ENCODE measurements at places on chromosomes 6 and 20. TPM values are rescaled to one million over a fixed set of nuclear protein-coding genes. Genes with fewer than 3 reads are reported as not detected.

DNA sequence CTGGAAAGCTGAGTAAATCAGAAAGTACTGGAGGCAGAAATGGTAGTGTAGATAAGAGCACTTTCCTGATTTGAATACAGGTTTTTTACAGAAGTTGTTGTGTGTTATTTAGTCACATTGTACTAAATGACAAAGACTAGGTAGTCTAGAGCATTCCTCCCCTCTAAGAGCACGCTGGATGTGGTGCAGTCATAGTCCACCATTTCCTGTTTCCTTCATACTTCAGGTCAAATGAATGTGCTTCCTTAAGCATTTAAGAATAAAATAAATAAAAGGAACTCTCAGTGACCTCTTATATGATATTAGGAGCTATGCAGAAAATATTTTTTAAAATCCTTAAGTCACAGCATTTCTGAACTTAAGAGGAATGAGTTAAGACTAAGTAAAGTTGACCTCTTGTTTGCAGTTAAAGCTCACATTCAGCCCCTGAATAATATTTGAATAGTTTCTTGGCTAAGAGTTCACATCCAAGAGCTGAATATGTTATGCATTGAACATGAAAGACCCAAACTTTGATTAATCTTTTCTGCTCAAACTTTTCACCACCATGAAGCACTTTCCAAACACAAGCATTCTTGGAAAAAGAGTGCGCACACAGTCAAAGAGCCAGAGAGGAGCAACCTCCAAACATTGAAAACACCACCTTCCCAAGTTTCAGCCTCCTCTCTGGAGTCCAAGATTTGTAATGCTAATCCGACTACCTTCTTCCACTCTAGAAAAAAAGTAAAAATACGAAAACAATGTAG, 53.4 kb upstream of the TMEM30A start:
- no peaks in the 10 kb centered on the region for H3K27me3 ChIP-seq
- H3K4me3 ChIP-seq: no peak overlapping the region
- H3K36me3 ChIP-seq: no peaks in the 10 kb centered on the region
- H3K4me1 ChIP-seq: no peaks in the 10 kb centered on the region

- H3K27me3 ChIP-seq: no peaks in the 10 kb centered on the region
- DNase-seq: no peak
- no peak overlapping the region for H3K27ac ChIP-seq
- H3K4me1 ChIP-seq: no peaks in the 10 kb centered on the region
- no peaks in the 10 kb centered on the region for H3K36me3 ChIP-seq
Measured at GRCh38 chr6:8831366-8832152, 396.2 kb upstream of the SLC35B3 start.

The TFAP2D gene
- not detected for total RNA-seq

GRCh38 chr20:46154305-46154704, 36.2 kb downstream of the CD40 start:
- H3K4me3 ChIP-seq: no peak overlapping the region
- H3K4me1 ChIP-seq: no peaks in the 10 kb centered on the region
- H3K27me3 ChIP-seq: no peaks in the 10 kb centered on the region
- H3K36me3 ChIP-seq: no peaks in the 10 kb centered on the region

- no peak for DNase-seq
- H3K36me3 ChIP-seq: no peaks in the 10 kb centered on the region
- H3K27ac ChIP-seq: no peak overlapping the region
- no peak overlapping the region for H3K4me3 ChIP-seq
- H3K27me3 ChIP-seq: no peaks in the 10 kb centered on the region
- H3K4me1 ChIP-seq: no peaks in the 10 kb centered on the region
Measured at GRCh38 chr6:48474830-48475229, 363.8 kb upstream of the PTCHD4 start.

DNA sequence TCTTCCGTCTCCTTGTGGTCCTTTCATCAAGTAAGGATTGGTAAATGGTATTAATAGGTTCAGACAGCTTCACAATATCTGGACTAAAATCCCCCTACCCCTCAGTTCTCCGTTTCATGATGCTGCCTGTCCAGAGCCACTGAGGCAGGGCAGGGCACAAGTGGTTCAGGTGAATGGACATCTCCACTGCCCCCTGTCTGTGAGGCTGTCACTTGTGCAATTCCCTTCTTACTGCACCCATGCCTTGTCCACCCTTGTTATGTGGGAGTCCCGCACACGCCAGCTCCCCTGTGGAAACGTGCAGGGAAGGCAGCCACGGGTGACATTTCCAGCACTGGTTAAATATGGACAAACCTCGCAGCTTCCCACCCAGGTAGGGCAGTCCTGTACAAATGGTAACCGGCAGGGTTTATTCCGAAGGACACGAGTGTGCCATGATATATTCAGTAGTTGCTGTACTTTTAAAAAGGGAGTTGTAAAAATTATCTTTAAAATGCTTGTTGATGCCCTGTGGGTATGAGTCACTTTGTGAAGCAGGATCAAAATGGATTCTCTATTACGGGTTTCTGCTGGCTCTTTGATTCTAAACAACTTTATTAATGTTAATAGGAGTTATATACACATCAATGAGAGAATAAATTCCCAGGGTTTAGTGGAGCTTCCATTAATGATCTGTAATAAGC, 73.5 kb downstream of the FYN start:
- no peak for DNase-seq
- no peaks in the 10 kb centered on the region for H3K27me3 ChIP-seq
- peaks cover 36% of the 10 kb centered on the region for H3K4me1 ChIP-seq
- no peak overlapping the region for H3K4me3 ChIP-seq
- H3K36me3 ChIP-seq: peaks cover 7% of the 10 kb centered on the region
- no peak overlapping the region for H3K27ac ChIP-seq

GRCh38 chr6:75824160-75824559, 75.1 kb downstream of the MYO6 start:
- no peaks in the 10 kb centered on the region for H3K27me3 ChIP-seq
- H3K4me1 ChIP-seq: no peaks in the 10 kb centered on the region
- H3K36me3 ChIP-seq: no peaks in the 10 kb centered on the region
- H3K27ac ChIP-seq: no peak overlapping the region

The XKR7 gene
- not detected for total RNA-seq

DNA sequence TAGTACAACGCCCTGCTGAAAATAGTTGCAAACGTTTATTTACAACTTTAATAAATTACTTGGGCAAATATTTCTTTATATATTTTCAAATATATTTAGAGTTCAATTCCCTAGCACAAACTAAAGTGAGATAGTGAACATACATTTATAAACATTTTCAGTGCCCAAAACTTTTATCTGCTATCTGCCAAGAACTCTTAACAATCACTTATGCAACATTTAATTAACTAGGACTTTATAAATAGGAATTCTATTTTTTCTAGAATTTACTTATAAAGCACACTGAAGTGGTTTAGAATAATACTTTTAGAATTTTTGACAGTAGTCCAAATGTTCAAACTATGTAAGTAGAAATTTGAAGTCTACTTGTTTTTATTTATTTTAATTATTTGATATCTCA, 452.6 kb upstream of the RGS17 start:
- H3K4me1 ChIP-seq: no peaks in the 10 kb centered on the region
- H3K4me3 ChIP-seq: no peak overlapping the region
- H3K36me3 ChIP-seq: no peaks in the 10 kb centered on the region
- no peaks in the 10 kb centered on the region for H3K27me3 ChIP-seq
- no peak for DNase-seq

- no peaks in the 10 kb centered on the region for H3K4me1 ChIP-seq
- H3K4me3 ChIP-seq: no peak overlapping the region
- no peaks in the 10 kb centered on the region for H3K27me3 ChIP-seq
- DNase-seq: no peak
- H3K27ac ChIP-seq: no peak overlapping the region
Measured at GRCh38 chr20:17928211-17928611, 40.4 kb downstream of the SNX5 start.

DNA sequence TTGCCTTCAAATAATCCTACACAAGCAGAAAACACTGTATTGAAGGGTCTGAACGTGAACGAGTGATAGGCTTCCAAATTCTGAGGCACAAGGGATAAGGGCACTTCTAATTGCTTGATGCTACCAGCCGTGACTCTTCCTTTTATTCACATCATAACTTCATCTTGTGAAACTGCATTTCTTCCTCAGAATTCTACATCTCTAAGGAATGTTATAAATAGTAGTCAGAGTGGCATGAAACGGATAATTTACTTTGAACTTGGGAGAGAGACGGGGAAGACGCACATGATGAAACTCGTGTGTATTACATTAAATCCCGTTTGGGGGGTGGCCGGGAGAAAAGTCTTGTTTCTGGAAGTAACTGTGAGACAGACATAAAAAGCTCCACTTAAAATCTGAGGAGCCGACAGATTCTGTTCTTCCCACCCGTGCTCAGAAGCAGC, 754 bp downstream of the HDDC2 start:
- peaks cover 30% of the 10 kb centered on the region for H3K36me3 ChIP-seq
- DNase-seq: no peak
- no peaks in the 10 kb centered on the region for H3K27me3 ChIP-seq
- peak overlapping the region; percentile 70 for H3K4me3 ChIP-seq
- peaks cover 13% of the 10 kb centered on the region for H3K4me1 ChIP-seq

The VSTM2L gene
- total RNA-seq: 0.18 TPM

DNA sequence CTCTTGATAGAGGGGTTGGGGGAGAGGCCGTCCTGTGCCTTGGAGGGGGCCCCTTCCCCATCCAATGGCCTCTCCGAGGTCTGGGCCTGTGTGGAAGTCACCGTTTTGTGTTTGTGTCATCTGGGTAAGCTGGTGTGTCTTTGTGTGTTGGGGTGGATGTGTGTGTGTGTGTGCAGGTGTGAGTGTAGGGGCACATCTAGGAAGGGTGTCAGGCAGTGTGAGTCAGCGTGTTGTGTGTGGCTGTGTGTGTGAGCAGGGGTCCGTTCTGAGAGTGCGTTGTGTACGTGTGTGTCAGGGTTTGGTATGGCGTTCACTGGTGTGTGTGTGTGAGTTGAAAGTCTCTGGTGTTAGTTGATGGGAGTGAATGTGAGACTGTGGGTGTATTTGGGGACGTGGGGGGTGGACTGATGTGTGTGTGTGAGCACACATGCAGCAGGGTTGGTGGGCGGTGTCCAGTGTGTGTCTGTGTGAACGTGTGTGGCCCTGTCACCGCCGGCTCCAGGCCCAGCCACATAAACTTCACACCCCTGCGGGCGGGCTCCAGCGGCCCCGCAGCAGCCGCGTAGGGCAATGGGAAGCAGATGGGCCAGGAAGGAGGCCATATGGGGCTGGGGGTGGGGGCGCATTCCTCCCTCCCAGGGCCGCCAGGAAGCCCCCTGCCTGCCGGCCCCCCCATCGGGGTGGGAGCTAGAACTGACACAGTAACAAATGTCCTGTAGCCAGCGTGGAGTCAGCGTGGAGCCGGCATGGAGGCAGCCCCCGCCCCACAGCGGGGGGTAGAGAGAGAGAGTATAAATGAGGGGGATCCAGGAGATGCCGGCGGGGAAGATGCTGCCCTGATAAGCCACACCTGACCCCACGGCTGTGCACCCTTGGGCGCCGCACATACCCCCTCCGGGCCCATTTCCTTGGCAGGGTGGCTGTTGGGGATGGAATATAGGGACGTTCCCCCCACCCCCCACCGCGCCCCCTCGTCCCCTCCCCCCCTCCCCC, 32.1 kb downstream of the SNAI1 start:
- DNase-seq: no peak
- H3K27ac ChIP-seq: no peak overlapping the region

GRCh38 chr6:44260451-44261297, 3.3 kb upstream of the SLC35B2 start:
- H3K36me3 ChIP-seq: peaks cover 23% of the 10 kb centered on the region
- DNase-seq: no peak
- peaks cover 62% of the 10 kb centered on the region for H3K4me1 ChIP-seq
- H3K4me3 ChIP-seq: no peak overlapping the region

DNA sequence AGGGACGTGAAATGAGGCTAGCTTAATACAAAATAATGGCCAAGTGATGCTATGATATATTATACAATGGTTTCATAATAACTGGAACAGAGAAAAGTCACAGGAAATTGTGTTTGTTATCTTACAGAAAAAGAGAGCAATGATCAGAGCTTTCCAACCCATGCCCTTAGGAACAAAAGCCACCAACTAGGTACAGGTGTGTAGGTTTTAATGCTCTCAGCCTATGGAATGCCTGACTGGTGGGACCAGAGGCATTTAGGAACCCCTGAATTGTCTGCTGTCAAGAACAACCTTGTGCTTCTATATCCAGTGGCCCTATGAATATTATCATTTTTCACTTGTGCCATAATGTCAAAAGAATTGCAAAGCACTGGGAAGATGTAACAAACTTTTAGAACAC, 133.0 kb upstream of the RUNX2 start:
- no peak overlapping the region for H3K27ac ChIP-seq
- DNase-seq: no peak
- no peaks in the 10 kb centered on the region for H3K4me1 ChIP-seq
- no peaks in the 10 kb centered on the region for H3K27me3 ChIP-seq
- H3K36me3 ChIP-seq: no peaks in the 10 kb centered on the region
- H3K4me3 ChIP-seq: no peak overlapping the region

The IL17A gene
- not detected for total RNA-seq

DNA sequence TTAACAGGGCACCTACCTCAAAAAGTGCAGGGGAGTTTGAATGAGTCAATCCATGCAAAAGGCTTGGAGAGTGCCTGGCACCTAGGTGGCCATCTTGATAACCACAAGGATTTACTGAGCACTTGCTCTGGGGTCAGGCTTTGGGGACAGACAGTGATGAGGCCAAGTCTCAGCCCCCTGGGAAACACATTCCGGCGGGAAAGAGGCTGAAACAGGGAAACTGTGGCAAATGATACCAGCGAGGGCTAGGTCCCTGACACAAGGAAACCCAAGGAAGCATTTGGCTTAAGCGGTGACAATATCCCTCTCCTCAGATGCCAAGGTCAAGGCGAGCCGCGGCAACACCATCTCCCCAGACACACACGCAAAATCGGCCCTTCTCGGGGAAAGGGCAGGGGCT, 527 bp upstream of the DOK5 start:
- H3K4me1 ChIP-seq: no peaks in the 10 kb centered on the region
- no peak overlapping the region for H3K4me3 ChIP-seq
- peaks cover 16% of the 10 kb centered on the region for H3K27me3 ChIP-seq
- DNase-seq: no peak

- H3K27ac ChIP-seq: no peak overlapping the region
- H3K4me3 ChIP-seq: no peak overlapping the region
- H3K27me3 ChIP-seq: no peaks in the 10 kb centered on the region
- DNase-seq: no peak
Measured at GRCh38 chr6:165930668-165931214, 236.9 kb downstream of the TBXT start.
